Activated CD8-positive, alpha-beta memory T cell treated with anti-CD3 and anti-CD28 coated beads for 24 hours (primary cell): ENCODE measurements at places on chromosomes 11 and 22.

DNA sequence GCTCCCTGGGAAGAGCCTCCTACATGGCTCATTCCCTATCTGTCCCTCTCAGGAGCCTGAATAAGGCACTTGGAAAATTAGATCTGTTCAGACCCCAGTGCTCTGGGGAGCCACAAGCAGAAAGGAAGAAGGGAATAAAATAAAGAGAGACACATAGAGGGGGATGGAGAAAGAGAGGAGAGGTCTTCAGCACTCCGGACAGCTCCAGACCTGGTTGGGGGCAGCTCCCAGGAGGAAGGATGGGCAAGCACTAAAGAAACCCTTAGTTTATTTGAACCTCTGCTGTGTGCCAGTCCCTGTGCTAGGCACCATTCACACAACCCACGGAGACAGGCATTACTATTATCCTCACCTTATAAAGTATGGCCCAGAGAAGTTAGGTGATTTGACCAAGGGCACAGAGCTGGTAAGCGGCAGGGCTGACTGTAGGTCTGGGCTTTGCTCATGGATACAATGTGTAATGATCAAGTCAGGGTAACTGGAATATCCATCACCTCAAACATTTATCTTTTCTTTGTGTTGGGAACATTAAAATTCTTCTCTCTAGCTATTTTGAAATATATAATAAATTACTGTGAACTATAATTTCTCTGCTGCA is 53.7 kb upstream of the LRRC32 start:
- no peak for DNase-seq

DNA sequence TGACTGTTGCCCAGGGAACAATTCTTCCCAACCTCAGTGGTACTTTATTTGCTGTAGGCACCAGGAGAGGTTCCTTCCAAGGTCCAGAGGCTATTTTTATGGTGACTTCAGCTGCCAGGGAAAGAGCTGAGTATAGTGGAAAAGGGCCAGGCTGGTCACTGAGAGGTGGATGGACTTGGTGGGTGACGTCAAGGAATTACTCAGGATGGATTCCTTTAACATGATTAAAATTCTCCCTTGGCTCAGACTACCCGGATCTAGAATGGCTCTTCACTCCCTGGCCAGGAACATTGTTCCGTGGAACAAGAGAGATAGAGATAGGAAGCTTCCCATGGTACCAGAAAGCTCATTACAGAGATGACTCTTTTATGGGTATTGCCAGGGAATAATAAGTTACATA is 8.7 kb upstream of the CALCA start:
- no peak for DNase-seq

DNA sequence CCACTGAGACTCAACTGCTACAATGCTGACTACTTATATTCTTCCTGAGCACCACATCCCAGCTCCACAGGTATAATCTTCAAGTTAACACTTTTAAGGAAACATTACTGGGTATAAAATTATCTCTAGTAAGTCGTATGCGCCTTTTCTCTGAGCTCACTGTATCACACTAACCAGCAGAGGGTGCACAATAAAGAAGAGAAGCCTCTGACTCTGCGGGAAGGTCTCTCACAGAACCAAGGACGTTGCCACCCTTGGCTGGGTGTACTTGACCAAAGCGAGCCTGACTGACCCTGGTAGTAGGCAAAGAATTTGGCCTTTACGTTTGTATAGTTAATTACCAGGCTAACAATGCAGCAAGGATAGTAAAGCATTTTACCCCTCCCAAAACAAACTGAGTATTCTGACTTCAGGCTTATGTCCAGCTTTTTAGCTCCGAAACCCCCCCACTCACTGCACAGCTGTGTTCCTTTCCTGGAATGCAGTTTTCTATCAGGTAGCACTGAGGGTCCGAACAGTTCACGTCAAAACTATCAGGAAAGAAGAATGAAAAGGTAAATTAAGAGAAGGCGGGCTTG is at the start of gene BTBD18:
TSS of gene BTBD18 (minus strand) at position 144 of the 578 bp plus-strand sequence. CDS start 631 bp downstream, outside the sequence.
- DNase-seq = no peak

DNA sequence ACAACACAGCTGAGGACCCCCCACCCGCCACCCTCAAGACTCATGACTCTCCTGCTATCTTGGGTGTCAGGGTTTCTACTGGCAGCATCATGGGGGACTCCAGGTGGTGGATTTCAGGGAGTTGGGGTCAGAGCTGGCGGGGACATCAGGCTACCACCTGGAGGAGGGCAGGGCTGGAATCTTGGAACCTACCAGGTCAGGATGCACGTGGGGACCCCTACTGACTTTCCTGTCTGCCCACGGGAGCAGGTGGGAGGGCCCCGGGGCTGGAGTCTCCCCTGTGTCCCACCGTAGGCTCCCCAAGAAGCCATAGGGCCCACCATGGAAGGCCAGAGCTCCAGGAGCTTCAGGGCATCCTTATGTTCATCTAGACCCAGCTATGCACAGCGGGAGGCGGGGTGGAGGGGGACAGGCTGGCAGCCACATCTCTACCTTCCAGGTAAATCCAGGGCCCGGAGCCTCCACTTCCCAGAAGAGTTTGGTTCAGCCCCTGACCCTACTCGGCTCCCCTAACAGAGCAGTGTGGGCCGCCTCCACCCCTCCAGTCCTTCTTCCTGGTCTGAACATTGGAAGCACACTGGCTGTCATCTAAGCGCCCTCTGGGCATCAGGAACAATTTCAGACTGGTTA is 10.0 kb downstream of the SLC37A2 start:
- DNase-seq = no peak

DNA sequence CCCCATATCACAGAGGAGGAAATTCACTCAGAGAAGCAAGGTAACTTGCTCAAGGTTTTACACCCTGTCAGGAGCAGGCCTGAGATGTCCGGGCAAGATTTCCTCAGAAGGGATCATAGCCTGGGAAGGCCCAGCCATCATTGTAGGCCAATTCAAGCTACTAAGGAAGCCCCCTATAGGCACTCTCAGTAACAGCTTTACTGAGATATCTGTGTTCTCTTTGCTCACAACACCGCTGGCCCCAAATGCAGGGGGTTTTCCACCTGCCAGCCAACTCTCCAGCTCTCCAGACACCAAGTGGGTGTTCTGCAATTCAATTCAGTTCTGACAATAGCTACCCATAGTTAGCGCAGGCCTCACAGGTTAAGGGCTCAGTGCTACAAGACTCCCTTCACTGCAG is 84.0 kb downstream of the SLC36A4 start:
- DNase-seq = no peak

DNA sequence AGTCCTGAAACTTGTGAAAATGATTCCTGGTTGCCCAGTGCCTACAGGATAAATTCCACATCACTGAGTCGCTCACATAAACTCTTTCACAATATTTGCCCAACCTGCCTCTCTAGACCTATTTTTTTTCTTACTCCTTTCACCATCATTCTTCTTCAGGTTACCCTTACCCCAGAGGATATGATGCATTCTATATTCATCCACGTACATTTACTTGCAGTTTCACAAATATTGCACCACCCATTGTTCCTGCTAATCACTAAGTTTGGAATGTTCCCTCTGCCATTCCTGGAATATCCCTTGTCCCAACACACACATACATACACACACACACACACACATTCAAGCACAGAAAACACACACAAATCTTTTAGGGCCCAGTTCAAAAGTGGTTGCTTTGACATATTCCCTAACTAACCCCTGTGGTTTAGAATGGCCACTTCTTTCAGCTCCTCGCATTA is 379.5 kb downstream of the ETS1 start:
- no peak for DNase-seq

- DNase-seq = peak; percentile 77
Measured at GRCh38 chr11:20131788-20132666, 28.2 kb downstream of the DBX1 start.

DNA sequence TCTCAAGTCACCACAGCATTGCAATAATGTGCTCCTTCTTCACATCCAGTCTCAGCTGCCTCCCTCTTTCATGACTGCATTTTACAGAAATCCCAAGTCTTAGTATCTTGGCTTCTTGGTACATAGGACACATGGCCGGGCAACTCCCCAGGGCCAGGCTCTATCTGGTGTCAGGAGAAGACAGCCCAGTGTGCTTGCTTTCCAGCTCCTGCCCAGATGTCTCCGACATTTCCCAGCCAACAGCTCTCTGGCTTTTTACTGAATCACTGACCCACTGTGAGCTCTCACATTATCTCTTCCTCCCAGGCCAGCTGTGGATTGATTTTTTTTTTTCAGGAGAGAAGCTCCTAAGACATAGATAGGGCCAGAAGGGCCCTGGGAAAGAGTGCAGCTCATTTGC is 346.0 kb upstream of the C11orf87 start:
- no peak for DNase-seq

DNA sequence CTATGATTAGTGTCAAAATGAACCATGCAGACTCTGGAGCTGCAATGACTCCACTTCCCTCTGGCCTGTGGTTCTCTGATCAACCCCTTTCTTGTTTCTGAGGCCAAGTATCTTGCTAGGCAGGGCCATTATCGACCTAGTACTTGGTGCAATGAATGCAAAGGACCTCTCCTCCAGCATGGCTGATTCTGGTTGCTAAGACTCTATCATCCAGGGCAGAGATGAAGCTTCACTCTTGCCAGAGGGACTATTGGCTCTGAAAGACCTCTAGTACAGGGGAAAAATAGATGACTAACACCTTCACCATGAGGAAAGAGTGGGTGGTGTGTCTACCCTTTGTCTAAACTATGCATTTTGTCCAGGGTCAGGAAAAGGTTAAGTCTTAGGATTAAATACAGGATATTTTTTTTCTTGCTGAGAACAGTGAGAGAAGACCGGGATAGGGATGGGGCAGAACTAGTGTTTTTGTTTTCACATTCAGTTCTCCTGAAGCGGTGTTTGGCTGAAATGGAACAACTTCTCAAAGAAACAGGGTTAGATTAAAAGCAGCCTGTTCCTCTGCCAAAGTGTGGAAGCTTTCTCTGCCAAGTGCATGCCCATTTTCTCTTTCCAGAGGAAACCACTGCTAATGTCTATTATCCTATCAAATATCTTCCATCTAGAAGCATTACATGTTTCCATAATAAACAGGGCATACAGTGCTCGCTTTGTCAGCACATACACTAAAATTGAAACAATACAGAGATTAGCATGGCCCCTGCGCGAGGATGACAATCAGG is 5.0 kb upstream of the MTFP1 start:
- DNase-seq = no peak

DNA sequence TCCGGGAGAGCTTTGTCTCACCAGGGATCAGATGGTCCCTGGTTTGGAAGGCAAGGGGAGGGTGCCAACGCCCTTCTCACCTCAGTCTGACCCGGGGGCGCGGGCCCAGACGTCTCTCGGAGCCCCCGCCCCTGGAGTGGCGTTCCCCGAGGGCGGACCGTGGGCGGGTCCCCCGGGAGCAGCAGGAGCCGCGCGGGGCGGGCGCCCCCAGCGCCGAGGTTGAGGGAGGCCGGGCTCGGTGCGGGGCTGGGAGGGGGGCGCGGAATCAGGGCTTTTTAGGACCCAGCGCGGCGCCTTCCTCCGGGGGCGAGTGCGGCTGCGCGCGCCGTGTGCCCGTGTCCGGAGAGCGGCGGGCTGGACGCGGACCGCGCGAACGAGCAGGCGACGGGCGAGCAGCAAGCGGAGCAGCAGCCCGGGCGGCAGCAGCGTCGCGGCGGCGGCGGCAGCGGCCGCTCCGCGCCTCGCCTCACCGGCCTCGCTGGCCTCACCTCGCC is at the start of gene KCNC1:
TSS of gene KCNC1 (plus strand) at position 364 of the 494 bp plus-strand sequence. CDS start 1,222 bp downstream, outside the sequence.
- no peak for DNase-seq

DNA sequence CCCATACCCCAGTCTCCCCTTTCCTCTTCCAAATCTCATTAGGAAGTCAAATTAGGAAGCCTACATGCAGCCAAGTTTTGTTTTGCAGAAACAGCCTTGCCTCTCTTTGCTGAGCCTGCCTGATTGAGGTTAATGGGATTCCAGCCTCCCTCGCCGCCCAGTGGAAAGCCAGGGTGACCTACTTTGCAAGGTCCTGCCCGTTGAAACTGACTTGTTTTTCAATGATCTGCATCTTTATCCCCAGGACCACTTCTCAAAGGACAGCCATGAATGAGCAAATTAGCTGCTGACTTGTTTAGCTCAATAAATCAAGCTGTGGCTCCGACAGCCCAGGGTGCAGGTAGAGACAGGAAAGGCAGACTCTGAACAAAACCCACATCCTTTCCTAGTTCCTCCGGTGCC is 110.4 kb downstream of the RRAS2 start:
- no peak for DNase-seq

- no peak for DNase-seq
Measured at GRCh38 chr11:108786281-108786990, 121.6 kb downstream of the DDX10 start.

- no peak for DNase-seq
Measured at GRCh38 chr11:64854534-64855502, 10.4 kb upstream of the CDC42BPG start.

GRCh38 chr11:116300232-116300631 is 472.6 kb downstream of the BUD13 start:
- no peak for DNase-seq

- no peak for DNase-seq
Measured at GRCh38 chr11:11186249-11186648, 166.8 kb downstream of the CSNK2A3 start.

DNA sequence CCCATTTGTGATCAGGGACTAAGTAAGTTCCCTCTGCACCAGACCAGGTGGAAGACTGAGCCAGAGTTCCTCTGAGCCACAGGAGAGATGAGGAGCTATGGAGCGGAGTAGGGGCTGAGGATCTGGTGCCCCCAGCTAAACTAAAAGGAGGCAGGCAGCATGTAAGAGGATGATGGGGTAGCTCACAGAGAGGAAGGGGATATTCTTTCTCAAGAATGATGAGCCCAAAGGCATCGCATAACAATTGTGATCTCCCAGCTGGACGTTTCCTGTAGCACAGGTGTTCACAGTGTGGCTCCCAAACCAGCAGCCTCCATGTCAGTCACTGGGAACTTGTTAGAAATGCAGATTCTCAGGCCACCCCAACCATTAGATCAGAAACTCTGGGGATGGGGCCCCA is 24.4 kb downstream of the ADAMTS8 start:
- DNase-seq = no peak

GRCh38 chr22:25363474-25363873 is 144.0 kb downstream of the CRYBB2 start:
- DNase-seq = no peak

DNA sequence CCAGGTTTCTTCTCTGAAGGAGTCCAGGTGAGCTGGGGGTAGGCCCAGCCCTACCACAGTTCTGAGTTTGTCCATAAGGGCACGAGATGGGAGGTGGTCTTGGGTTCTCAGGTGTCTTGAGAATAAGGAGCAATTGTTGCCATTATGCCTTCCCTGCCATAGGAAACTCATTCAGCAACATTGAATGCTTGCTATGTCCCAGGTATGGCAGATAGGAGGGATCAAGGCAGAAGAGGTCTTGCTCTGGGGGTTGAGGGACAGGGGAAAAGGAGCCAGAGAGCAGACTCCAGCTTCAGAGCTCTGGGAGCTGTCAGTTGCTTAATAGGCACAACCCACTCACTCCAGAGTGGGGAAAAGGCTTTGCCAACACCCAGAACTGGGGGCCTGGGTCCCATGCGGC is 4.3 kb downstream of the SELENOM start:
- DNase-seq = no peak
